Body of pancreas (tissue), 4 donors: ENCODE measurements at places on chromosomes 13 and 19.

GRCh38 chr13:92530364-92530763 lies 696.2 kb upstream of the GPC6 start:
- no peak for DNase-seq

- DNase-seq, result no peak
Measured at GRCh38 chr13:110121422-110122083, 185.4 kb downstream of the COL4A1 start.

GRCh38 chr19:39480337-39481228 lies at the start of gene TIMM50:
Gene TIMM50, plus strand, starts transcription at chr19:39480838. Its CDS starts 16 bp downstream, at chr19:39480854.
- peak; percentile 97 for DNase-seq

- no peak for DNase-seq
Measured at GRCh38 chr19:54684527-54684926, 21.7 kb downstream of the LILRB4 start.

DNA sequence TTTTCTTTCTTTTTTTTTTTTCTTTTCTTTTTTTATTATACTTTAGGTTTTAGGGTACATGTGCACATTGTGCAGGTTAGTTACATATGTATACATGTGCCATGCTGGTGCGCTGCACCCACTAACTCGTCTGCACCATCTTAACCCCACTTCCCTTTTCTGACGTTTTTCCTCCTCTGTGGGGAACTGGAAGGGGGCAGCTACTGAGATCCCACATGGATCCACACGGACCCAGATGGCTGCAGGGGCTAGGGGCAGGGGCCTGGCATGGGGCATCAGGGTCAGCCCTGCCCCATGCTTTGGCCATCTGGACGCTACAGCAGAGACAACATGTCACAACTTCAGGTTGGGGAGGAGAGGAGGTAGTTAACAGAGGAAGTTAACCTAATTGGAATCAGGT lies 54.3 kb downstream of the RUBCNL start:
- DNase-seq, result no peak

- DNase-seq, result peak; percentile 61
Measured at GRCh38 chr19:12723641-12724426, at the start of gene TNPO2. Gene TNPO2, minus strand, starts transcription at chr19:12723932. Its CDS starts 2,955 bp downstream, at chr19:12720977.
